ENCODE measurements at places on chromosomes 12 and 14.

DNA sequence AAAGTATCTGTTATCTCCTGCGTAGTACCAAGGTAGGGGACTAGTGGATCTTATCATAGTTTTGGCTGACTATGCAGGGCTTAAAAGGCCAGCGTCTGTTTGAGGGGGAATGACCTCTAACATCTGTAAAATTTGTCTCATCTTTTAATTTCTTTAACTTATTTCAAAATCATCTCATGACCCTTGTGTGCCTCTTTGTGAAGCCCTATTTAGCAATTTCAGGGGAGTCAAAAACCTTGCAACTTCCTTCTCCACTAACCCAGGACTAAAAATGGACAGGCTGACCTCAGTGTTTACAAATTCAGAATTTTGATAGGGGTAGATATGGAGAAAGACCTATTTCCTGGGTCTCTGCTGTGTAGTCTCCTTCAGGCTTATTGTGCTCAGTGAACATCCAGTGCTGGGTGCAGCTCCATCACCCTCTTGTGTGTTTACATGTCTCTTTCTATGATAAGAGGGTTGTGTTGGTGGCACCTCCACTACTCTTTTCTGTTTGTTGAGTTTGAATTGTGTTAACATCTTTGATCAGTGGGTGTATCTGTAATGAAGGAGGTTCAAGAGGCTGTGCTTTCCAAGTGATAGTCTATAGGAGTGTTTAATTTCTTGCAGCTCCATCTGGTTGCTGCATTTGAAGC is 14.3 kb downstream of the NECAP1 start:
- DNase-seq: no peak

DNA sequence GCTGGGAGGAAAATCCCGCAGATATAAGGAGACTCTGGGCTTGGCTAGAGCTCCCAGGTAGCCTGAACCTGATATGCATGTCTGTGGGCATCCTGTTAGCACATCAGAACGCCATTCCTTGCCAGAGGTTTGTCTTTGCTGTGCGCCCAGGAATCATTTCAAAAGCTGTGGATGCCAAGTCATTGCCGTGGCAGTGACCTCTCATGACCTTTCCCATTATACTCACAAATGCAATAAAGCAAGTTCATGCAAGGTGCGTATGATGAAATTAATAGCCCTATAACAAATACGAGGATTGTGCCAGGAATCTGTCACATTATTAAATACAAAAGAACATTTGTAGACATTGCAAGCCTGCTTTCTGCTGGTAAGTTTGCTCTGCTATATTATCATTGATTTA is 229.1 kb upstream of the PELI2 start:
- DNase-seq: no peak

DNA sequence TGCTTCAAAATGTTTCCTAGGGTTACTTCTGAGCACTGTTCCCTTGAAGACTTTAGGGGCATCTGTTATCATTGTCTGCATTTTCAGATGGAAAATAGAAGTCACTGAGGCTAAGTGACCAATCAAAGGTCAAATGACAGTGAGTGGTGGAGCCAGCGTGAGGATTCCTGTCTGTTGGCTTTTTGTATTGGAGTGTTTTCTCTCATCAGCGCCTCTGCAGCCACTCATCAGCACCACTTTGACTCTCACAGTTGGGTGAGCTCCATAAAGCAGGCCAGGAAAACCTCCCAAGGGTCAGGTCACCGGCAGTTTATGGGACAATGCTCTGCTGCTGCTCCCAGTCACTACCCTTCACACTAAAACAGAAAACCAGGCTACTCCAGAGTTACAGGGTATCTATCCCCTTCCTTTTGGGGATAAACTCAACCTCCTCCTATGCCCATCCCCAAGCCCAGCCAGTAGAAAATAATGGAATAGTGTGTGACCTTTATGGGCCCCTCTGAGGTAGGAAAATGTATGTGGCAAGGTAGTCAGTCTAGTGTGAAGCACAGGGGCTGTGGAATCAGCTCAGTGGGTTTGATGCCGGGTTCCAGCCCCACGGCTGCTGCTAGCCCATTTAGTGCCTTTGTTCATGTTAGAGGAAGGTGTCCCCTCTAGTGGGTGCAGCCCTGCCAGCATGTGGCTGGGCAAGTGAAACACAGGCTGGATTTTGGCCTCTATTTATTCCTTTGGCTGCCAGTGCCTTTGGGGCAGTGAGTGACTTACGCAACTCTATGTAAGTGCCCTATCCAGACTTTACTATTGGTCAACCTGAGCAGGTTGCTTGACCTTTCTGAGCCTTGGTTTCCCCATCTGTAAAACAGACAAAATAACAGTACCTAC is 133.8 kb upstream of the CPM start:
- DNase-seq: no peak

- no peak for DNase-seq
Measured at GRCh38 chr14:100830681-100831080, 4.8 kb downstream of the MEG3 start.

Data from cardiac fibroblast (primary cell).